ENCODE measurements at places on chromosomes 13 and 19.
A peak's percentile ranks its signal among the peaks of the same experiment; 100 is the strongest.

GRCh38 chr19:7904074-7905020 lies 670 bp downstream of the MAP2K7 start:
- peak; percentile 64 for DNase-seq

DNA sequence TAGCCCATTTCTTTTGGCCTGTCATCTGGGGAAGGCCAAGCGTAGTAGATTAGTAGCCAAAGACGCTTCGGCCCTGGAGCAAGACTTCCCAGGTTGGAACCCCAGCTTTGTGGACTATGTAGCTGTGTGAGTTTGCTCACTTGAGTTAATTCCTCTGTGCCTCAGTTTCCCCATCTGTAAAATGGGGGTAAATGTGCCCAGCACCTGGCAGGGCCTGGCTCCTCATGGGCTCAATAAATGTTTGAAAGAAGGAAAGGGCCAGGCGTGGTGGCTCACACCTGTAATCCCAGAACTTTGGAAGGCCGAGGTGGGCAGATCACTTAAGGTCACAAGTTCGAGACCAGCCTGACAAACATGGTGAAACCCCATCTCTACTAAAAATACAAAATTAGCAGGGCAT lies 14.9 kb upstream of the HNRNPM start:
- DNase-seq, result no peak

- no peak for DNase-seq
These were observed 24.8 kb downstream of the C2CD4C start for GRCh38 chr19:383922-384798.

- DNase-seq, result no peak
These were observed 1.2 kb upstream of the FBXL3 start for GRCh38 chr13:77028202-77028601.

DNA sequence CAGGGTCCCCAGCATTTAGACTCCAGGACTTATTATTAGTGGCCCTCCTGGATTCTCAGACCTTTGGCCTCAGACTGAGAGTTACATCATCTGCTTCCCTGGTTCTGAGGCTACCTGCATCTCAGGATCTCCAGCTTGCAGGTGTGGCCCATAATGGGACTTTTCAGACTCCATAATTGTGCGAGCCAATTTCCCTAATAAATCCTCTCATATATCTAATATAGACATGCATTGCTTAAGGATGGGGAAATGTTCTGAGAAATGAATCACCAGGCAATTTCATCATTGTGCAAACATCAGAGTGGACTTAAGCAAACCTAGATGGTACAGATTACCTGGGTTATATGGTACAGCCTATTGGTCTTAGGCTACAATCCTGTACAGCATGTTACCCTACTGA lies 116.5 kb upstream of the FBXL3 start:
- DNase-seq, result no peak

GRCh38 chr13:111304041-111304544 lies 16.3 kb upstream of the TEX29 start:
- no peak for DNase-seq

- DNase-seq, result no peak
These were observed 244.0 kb downstream of the DCLK1 start for GRCh38 chr13:35887115-35887666.

- DNase-seq, result no peak
These were observed 34.2 kb upstream of the ZNF599 start for GRCh38 chr19:34806976-34807860.

Measured in activated naive CD4-positive, alpha-beta T cell treated with Interleukin-2 at 50 U/mL for 16 hours (primary cell).